T-cell (primary cell): ENCODE measurements at places on chromosomes 16 and 17. TPM values are rescaled to one million over a fixed set of nuclear protein-coding genes. Genes with fewer than 3 reads are reported as not detected.
A peak's percentile ranks its signal among the peaks of the same experiment; 100 is the strongest.

- H3K27me3 ChIP-seq: peaks cover 71% of the 10 kb centered on the region
- no peaks in the 10 kb centered on the region for H3K4me1 ChIP-seq
- no peak for DNase-seq
- no peak overlapping the region for H3K4me3 ChIP-seq
These were observed 6.6 kb downstream of the SEZ6 start for GRCh38 chr17:28999206-28999605.

DNA sequence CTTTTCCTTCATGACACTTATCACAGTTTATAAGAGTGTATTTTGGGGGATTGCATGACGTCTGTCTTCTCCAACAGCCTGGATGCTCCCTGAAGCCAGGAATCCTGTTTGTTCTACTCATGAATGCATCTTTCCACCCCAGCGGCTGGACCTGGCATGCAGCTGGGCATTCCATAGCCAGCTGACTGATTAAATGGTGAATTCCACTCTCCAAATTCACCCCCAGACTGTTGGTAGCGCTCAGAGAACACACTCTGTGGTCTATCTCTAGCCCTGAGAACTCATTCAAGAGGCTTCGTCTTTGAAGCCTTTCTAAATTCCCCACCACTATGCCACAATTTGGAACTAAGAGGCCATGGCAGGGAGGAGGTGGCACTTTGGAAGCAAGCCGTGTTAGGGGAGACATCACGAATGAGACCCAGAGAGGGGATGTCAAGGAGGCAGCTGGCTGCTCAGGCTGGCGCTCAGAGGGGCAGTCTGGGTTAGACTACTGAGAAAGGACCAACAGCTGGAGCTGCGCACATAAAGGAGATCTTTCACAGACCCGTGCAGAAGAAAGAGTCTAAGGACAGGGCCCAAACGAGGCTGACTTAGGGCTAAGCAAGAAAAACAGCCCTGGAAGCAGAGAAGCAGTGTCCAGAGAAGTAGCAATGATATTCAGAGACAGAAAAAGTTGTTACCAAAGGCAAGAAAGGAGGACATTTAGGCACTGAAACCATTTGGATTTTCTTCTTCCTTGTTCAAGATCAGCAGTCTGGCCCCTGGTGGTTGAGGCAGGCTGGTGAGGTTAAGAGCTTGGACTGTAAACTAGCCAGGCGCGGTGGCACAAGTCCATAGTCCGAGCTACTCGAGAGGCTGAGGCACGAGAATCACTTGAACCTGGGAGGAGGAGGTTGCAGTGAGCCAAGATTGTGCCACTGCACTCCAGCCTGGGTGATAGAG, 42.4 kb upstream of the ZNF629 start:
- H3K4me1 ChIP-seq: no peaks in the 10 kb centered on the region
- H3K4me3 ChIP-seq: no peak overlapping the region
- H3K36me3 ChIP-seq: no peaks in the 10 kb centered on the region

- DNase-seq: peak; percentile 51
- H3K4me3 ChIP-seq: no peak overlapping the region
- H3K4me1 ChIP-seq: peaks cover 70% of the 10 kb centered on the region
- peaks cover 4% of the 10 kb centered on the region for H3K36me3 ChIP-seq
- H3K27ac ChIP-seq: peak overlapping the region; percentile 92
- H3K27me3 ChIP-seq: no peaks in the 10 kb centered on the region
These were observed 12.3 kb downstream of the HMOX2 start for GRCh38 chr16:4488499-4488967.

The GSE1 gene
- 41.1 TPM for total RNA-seq

DNA sequence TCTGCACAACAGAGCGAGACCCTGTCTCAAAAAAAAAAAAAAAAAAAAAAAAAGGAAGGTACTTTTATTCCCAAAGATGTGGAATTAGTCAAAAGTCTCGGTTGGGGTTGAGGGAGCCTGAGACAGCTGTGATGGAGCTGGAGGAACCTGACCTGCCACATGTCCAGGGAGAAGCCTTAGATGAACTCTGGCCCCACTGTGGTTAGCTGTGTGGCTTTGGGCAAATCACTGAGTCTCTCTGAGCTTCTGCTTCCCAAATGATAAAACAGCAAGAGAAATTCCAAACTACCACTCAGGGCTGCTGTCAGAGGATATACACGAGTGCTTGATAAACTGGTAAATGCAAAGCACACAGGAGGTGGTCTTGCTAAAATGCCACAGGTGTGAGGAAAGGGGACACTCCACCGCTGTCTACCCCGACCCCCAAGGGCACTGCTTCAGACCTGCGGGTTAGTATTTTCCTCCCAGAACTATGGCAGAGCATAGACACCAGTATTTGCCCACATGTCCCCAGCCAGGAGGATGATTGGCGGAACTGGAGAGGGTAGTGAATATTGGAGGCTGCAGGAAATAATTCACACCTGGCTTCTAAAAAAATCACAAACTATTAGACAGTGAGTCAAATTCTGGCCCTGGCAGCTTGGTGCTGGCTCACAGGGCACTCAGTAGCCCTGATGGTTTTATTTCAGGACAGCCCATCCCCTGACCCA, 14.7 kb downstream of the DRC3 start:
- H3K36me3 ChIP-seq: no peaks in the 10 kb centered on the region
- DNase-seq: no peak
- no peaks in the 10 kb centered on the region for H3K27me3 ChIP-seq
- no peaks in the 10 kb centered on the region for H3K4me1 ChIP-seq

The ABCA8 gene
- total RNA-seq: not detected

DNA sequence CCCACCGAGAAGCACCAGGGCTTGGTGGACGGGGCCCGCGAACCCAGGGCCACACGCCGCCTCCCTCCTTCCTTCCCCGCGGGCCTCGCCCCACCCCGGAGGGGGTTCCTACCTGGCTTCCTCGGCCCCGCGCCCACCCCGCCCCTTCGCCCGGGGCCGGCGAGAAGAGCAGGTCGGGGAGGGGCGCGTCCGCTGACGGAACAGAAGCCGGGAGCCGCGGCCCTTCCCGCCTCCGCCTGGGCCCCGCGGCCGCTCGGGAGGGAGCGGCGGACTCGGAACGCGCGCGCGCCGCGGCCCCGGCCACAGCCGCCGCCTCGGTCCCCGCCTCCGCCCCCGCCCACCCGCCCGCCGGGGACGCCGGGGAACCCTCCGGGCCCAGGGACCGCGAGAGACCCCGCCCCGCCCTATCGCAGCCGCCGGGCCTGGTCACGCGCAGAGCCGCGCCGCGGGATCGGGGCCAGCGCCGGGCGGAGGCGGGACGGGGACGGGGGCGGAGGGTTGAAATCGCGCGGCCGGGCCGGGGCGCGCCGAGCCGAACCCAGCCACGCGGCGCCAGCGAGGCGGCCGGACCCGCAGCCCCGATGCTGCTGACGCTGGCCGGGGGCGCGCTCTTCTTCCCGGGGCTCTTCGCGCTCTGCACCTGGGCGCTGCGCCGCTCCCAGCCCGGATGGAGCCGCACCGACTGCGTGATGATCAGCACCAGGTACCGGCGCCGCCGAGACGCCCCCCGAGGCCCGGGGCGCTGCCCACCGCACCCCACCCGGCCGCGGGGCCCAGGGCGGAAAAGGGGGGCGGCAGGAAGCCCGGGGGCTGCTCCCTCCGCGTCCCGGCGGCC, at the start of gene TLCD3A:
Gene TLCD3A (plus strand): TSS at position 530 of the 835 bp plus-strand sequence. CDS start 52 bp downstream, at position 582.
- no peaks in the 10 kb centered on the region for H3K36me3 ChIP-seq
- no peak within 1 kb of the TSS for H3K27ac ChIP-seq
- H3K4me3 ChIP-seq: peak within 1 kb of the TSS; percentile 66
- peak; percentile 41 for DNase-seq
- H3K4me1 ChIP-seq: peaks cover 14% of the 10 kb centered on the region

GRCh38 chr17:49520386-49521087, 25.4 kb downstream of the NGFR start:
- H3K4me3 ChIP-seq: no peak overlapping the region
- H3K4me1 ChIP-seq: peaks cover 10% of the 10 kb centered on the region
- no peak for DNase-seq

DNA sequence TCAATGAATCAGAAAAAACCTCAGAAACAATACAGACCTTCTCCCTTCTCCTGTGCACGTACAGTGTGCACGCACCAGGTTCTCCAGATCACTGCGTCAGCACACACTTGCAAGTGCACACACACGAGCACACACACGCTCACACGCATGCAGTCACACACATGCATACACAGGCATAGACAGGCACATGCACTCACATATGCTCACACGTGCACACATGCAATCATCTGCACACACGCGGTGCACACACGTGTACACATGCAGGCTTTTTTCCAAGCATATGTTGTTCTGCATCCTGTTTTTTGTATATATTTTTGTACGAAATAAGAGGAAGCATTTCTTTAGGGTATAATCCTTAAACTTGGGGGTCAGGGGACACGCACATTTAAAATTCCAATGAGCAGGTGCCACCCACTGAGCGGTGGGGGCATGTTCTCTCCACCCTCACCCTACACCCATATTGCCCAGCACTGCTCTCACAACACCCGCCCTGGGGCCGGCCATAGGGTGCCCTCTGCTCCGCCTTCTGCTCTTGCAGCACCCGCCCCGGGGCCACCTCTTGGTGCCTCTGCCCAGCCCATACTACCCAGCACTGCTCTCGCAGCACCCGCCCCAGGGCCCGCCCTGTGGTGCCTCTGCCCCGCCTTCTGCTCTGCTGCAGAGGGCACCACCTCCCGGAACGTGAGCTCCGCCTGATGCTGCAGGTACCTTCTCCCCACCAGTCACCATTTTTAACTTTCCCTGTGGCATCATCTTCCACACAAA, 20.9 kb downstream of the KLHDC4 start:
- H3K4me3 ChIP-seq: no peak overlapping the region
- no peaks in the 10 kb centered on the region for H3K27me3 ChIP-seq
- no peak overlapping the region for H3K27ac ChIP-seq
- no peak for DNase-seq
- H3K36me3 ChIP-seq: peaks cover 49% of the 10 kb centered on the region

DNA sequence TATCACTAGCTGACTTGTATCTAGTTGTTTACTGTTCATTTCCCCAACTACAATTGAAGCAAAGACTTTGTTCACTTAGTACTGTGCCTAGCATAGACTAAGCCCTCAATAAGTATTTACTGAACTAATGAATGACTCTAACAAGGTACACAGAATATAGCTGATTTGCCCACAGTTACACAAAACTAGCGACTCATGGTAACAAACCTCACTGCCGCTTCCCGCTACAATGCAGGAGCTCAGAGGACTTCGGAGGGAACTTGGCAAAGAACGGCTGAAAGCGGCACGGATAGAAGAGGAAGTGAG, 524 bp downstream of the EFTUD2 start:
- H3K36me3 ChIP-seq: no peaks in the 10 kb centered on the region
- H3K27me3 ChIP-seq: no peaks in the 10 kb centered on the region
- peaks cover 7% of the 10 kb centered on the region for H3K4me1 ChIP-seq

- no peak overlapping the region for H3K27ac ChIP-seq
- H3K36me3 ChIP-seq: no peaks in the 10 kb centered on the region
- H3K27me3 ChIP-seq: no peaks in the 10 kb centered on the region
- peaks cover 15% of the 10 kb centered on the region for H3K4me1 ChIP-seq
- H3K4me3 ChIP-seq: no peak overlapping the region
These were observed 214.1 kb downstream of the SEC14L1 start for GRCh38 chr17:77354670-77355455.

The COPZ2 gene
- total RNA-seq: 1.2 TPM

The SULT1A1 gene
- 15.7 TPM for total RNA-seq

The GALK1 gene
- 15.6 TPM for total RNA-seq

GRCh38 chr17:82235056-82235774, 6.4 kb downstream of the SLC16A3 start:
- H3K27ac ChIP-seq: no peak overlapping the region
- no peaks in the 10 kb centered on the region for H3K27me3 ChIP-seq
- H3K4me3 ChIP-seq: no peak overlapping the region
- peaks cover 11% of the 10 kb centered on the region for H3K36me3 ChIP-seq
- no peak for DNase-seq
- peaks cover 16% of the 10 kb centered on the region for H3K4me1 ChIP-seq

The EIF3CL gene
- total RNA-seq: 63.5 TPM

- no peak overlapping the region for H3K4me3 ChIP-seq
- DNase-seq: no peak
- no peaks in the 10 kb centered on the region for H3K27me3 ChIP-seq
- H3K36me3 ChIP-seq: no peaks in the 10 kb centered on the region
- no peaks in the 10 kb centered on the region for H3K4me1 ChIP-seq
- H3K27ac ChIP-seq: no peak overlapping the region
These were observed 12.6 kb upstream of the WSCD1 start for GRCh38 chr17:6057562-6057961.

The MPP2 gene
- 5.6 TPM for total RNA-seq

GRCh38 chr16:53809088-53809932, 105.4 kb downstream of the FTO start:
- H3K4me1 ChIP-seq: peaks cover 6% of the 10 kb centered on the region
- H3K4me3 ChIP-seq: no peak overlapping the region
- no peaks in the 10 kb centered on the region for H3K36me3 ChIP-seq

The TBC1D26 gene
- not detected for total RNA-seq

- no peak overlapping the region for H3K4me3 ChIP-seq
- H3K36me3 ChIP-seq: no peaks in the 10 kb centered on the region
- no peak for DNase-seq
- H3K27ac ChIP-seq: no peak overlapping the region
- H3K27me3 ChIP-seq: no peaks in the 10 kb centered on the region
- H3K4me1 ChIP-seq: no peaks in the 10 kb centered on the region
These were observed 492.8 kb upstream of the EEF2KMT start for GRCh38 chr16:5590416-5590815.

The CD7 gene
- total RNA-seq: 186 TPM

DNA sequence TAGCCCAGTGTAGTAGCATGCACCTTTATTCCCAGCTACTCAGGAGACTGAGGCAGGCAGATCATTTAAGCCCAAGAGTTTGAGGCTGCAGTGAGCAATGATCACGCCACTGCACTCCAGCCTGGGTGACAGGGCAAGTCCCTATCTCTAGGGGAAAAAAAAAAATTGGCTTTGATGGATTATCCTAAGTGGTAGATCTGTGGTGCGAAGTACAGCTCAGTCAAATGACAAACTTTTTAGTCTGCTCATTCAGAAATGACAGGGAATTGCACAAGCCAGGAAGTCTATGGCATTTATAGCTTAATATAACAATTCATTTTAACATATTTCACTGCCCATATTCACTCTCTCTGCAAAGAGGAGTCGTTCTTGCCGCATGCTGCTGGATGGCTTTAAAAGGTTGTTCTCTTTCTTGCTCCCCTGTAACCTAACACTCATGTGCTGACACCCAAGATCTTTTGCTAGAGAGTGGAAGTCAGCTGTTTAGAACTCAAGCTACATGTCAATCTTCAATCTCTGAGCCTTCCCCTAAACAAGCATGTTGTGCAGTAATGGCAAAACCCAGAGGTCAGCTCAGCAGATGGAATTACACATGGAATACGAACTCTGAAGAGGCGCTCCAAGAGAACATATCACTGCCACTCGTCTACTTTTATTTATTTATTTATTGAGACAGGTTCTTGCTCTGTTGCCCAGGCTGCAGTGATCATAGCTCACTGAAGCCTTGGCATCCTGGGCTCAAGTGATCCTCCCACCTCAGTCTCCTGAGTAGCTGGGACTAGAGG, 32.8 kb downstream of the RNF157 start:
- H3K27ac ChIP-seq: peak overlapping the region; percentile 47
- peaks cover 19% of the 10 kb centered on the region for H3K36me3 ChIP-seq
- H3K4me1 ChIP-seq: peaks cover 16% of the 10 kb centered on the region
- no peak for DNase-seq
- H3K27me3 ChIP-seq: no peaks in the 10 kb centered on the region

The C17orf75 gene
- total RNA-seq: 21.9 TPM
